ENCODE measurements at places on chromosomes 3 and 15. TPM values are rescaled to one million over a fixed set of nuclear protein-coding genes. Genes with fewer than 3 reads are reported as not detected.

The SCAMP5 gene
- total RNA-seq: 0.74 TPM

The ZPLD1 gene
- not detected for total RNA-seq

The PRSS50 gene
- not detected for total RNA-seq

The RPP25 gene
- 7.4 TPM for total RNA-seq

The VILL gene
- total RNA-seq: 15.8 TPM
